ENCODE measurements at places on chromosomes 1 and 21.

DNA sequence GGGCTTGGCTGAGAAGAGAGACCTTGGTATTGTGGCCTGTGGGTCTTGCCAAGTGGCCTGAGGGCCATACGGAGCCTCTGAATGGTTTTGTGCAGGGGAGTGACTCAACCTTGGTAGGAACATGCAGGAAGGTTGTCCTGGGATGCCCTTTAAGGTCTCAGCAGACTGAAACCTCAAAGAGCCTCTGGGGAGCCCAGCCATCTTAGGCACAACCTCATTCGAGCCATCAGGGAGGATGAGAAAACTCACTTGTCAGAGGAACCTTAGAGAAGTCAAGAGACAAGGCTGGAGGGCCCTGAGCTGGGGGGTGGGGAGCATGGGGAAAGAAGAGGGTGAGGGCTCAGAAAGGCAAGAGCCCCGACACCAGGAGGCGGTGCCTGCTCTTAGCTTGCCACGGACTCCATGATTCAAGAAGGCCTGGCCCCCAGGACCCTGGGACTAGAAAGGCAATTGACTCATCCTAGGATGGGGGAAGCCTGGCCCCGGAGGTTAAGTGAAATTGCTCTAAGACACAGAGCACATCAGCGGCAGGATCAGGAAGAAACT, 13.0 kb downstream of the IFI6 start:
- no peaks in the 10 kb centered on the region for H3K27me3 ChIP-seq
- peak overlapping the region; percentile 94 for H3K27ac ChIP-seq
- peak overlapping the region; percentile 83 for H3K4me3 ChIP-seq
- H3K4me1 ChIP-seq, result peaks cover 53% of the 10 kb centered on the region
- peak; percentile 90 for DNase-seq
- no peaks in the 10 kb centered on the region for H3K36me3 ChIP-seq

DNA sequence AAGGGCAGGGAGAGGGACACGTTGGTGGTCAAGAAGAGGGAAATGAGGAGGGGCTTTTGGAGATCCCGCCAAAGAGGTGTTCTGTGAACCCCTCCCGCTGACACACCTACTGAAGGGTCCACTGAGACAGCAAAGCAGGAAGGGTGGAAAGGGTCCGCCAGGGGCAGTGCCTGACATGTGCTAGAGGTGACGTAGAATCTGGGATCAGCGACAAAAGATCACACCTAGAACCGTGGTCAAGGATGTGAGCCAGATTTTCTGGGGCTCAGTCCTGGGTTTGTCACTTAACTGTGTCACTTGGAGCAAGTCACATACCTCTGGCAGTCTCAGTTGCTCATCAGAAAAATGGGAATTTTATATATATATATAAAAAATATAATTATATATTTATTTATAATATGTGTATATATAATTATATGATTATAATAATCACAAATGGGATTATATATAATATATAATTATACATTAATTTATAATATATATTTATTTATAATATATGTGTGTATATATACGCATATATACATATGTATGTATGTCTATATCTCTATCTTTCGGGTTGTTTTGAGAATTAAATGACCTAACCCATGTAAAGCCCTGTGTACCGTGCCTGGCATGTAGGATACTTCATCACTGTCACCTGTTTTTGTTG, 35.0 kb upstream of the ATP5PO start:
- H3K27ac ChIP-seq, result no peak overlapping the region
- peaks cover 3% of the 10 kb centered on the region for H3K27me3 ChIP-seq
- H3K36me3 ChIP-seq, result no peaks in the 10 kb centered on the region
- no peak for DNase-seq

DNA sequence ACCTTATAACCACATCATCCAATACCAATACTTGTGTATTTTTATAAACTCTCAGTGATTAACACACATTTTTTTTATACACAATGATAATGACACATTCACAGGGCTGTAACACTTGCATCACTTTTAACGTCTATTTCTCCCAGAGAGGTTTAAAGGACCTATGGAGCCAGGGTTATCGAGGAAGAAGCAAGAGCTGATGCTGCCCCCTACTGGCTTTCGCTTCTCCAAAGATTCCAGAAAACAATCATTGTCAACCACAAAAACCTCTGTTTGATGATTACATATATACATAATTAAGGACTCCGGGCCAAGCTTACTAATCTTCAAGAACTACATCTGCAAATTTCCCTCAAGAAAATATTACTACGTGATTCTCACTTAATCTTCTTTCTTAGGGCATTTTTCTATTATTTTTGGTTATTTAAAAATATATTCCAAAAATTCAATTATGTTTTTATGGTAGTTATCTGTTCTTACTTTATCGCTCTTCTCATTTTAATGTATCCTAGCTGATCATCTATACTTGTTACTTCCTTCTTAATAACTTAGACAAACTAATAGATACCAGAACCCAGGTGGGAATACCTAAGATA, 214.5 kb downstream of the VAV3 start:
- H3K27me3 ChIP-seq, result peaks cover 1% of the 10 kb centered on the region
- no peak overlapping the region for H3K4me3 ChIP-seq
- peak; percentile 39 for DNase-seq
- H3K27ac ChIP-seq, result no peak overlapping the region

DNA sequence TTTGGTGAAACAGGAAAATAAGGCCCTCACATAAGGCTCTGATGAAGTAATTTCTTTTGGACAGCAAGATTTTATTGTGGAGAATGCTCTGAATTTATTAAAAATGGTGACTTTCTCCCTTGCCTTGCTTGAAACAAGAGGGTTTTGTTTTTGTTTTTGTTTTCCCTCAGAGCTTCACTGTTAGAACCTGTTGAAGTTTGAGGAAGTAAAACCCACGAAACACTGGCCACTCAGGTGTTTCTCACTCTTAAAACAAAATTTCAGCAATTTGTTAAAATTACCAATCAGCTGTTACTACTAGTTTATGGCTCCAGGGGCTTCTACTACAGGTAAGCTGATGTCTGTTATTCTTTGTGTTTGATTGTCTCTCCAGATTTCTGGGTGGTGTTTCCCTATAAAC, 112.6 kb upstream of the B3GALT2 start:
- H3K27ac ChIP-seq, result no peak overlapping the region
- no peaks in the 10 kb centered on the region for H3K27me3 ChIP-seq
- H3K4me1 ChIP-seq, result no peaks in the 10 kb centered on the region

DNA sequence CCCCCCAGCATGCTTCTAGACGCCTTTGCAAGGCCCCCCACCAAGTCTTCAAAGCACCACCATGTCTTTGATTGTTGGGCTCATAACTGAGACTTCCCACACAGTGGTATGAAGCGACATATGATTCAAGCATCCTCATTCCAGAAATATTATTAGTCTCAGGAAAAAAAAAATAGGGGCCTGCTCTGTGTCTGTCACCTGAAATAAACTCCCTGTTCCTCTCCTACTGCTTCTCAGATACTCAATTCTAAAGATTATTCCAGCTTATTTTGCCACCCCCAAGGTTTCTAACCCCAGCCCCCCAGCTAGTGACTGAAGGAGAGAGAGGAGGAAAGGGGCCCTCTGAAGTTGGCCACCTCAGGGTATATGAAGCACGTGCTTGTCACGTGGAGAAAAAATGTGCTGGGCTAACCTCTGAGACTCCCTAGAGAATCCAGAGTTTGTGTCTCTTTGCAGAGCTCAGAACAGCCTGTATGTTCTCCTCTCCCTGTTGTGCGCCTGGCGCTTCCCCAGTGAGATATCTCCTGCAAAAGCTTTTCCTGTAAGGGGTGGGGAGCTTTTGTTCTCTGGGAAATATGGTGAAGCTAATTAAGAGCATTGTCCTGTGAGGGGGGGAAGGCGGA, 35.9 kb upstream of the RASAL2 start:
- DNase-seq, result peak; percentile 44
- H3K27ac ChIP-seq, result peak overlapping the region; percentile 97
- H3K4me3 ChIP-seq, result peak overlapping the region; percentile 45
- H3K4me1 ChIP-seq, result peaks cover 81% of the 10 kb centered on the region
- H3K27me3 ChIP-seq, result no peaks in the 10 kb centered on the region

- DNase-seq, result no peak
- peaks cover 62% of the 10 kb centered on the region for H3K36me3 ChIP-seq
- no peak overlapping the region for H3K4me3 ChIP-seq
- H3K27ac ChIP-seq, result no peak overlapping the region
- no peaks in the 10 kb centered on the region for H3K27me3 ChIP-seq
Observed at GRCh38 chr1:150928286-150928685, 2.1 kb downstream of the SETDB1 start.

- H3K27ac ChIP-seq, result peak overlapping the region; percentile 59
- H3K27me3 ChIP-seq, result no peaks in the 10 kb centered on the region
- H3K4me3 ChIP-seq, result no peak overlapping the region
- no peak for DNase-seq
Observed at GRCh38 chr1:212402666-212403321, 11.9 kb downstream of the PACC1 start.

DNA sequence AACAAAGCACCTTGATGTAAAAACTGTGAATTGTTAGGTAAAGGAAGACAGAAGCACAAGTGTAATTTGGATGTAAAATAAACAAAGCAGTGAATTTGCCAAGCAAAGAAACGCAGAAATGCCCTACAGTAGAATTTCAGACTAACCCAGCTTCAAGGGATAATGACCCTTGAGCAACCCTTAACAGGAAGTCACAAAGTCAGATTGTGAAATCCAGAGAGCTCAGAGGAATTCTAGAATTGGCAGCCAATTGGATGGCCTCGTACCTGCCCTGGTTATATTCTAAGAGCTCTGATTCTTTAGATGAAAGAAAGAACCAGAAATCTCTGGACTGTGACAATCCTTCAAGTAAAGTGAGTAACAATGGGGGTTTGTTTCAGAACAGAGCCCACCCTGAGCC, 152.7 kb upstream of the CHRM3 start:
- no peak for DNase-seq
- H3K27me3 ChIP-seq, result no peaks in the 10 kb centered on the region
- peaks cover under 1% of the 10 kb centered on the region for H3K4me1 ChIP-seq
- H3K27ac ChIP-seq, result no peak overlapping the region
- no peak overlapping the region for H3K4me3 ChIP-seq

- DNase-seq, result no peak
- peaks cover 56% of the 10 kb centered on the region for H3K27me3 ChIP-seq
- no peaks in the 10 kb centered on the region for H3K36me3 ChIP-seq
- no peak overlapping the region for H3K4me3 ChIP-seq
- H3K4me1 ChIP-seq, result peaks cover 12% of the 10 kb centered on the region
Observed at GRCh38 chr1:167635156-167635648, 5.2 kb downstream of the RCSD1 start.

- no peaks in the 10 kb centered on the region for H3K27me3 ChIP-seq
- H3K4me1 ChIP-seq, result no peaks in the 10 kb centered on the region
- no peaks in the 10 kb centered on the region for H3K36me3 ChIP-seq
- H3K4me3 ChIP-seq, result no peak overlapping the region
- no peak for DNase-seq
- no peak overlapping the region for H3K27ac ChIP-seq
Observed at GRCh38 chr1:176612791-176613190, 149.8 kb downstream of the PAPPA2 start.

- H3K36me3 ChIP-seq, result 0 out of 2 replicates have a peak, but pooled peaks cover 4% of the 10 kb centered on the region
- peaks cover 4% of the 10 kb centered on the region for H3K27me3 ChIP-seq
- no peak overlapping the region for H3K4me3 ChIP-seq
- DNase-seq, result no peak
Observed at GRCh38 chr1:234571702-234572101, 38.3 kb downstream of the IRF2BP2 start.

DNA sequence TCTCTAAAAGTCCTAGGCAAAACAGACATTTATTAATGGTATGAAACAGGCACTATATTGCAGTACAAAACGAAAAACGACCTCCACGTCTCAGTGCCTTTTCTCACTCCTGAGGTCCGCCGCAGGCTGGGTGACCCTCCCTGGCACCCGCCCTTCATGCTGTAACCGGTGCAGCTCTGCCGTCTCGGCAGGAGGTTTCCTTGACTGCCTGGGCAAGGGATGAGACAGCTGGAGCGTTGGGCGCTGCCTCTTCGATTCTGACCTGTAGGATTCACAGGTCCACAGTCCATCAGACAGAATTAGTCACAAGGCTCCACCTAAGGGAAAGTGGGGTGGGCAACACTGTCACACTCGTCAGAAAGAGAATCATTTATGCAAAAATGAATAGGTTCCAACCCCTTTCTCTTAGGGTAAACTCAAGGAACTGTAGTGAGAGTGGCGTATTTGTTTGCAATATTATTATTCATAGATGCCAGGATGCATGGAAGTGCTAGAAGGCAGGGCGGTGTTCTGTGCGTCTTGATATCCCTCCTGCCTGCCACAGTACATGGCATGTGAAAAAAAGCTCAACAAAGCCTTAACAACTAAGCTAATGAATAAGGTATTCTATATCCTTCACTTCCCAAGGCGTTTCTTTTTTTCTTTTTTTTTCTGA, 23.5 kb upstream of the ZBTB18 start:
- peaks cover 19% of the 10 kb centered on the region for H3K27me3 ChIP-seq
- no peak overlapping the region for H3K4me3 ChIP-seq
- no peak overlapping the region for H3K27ac ChIP-seq

DNA sequence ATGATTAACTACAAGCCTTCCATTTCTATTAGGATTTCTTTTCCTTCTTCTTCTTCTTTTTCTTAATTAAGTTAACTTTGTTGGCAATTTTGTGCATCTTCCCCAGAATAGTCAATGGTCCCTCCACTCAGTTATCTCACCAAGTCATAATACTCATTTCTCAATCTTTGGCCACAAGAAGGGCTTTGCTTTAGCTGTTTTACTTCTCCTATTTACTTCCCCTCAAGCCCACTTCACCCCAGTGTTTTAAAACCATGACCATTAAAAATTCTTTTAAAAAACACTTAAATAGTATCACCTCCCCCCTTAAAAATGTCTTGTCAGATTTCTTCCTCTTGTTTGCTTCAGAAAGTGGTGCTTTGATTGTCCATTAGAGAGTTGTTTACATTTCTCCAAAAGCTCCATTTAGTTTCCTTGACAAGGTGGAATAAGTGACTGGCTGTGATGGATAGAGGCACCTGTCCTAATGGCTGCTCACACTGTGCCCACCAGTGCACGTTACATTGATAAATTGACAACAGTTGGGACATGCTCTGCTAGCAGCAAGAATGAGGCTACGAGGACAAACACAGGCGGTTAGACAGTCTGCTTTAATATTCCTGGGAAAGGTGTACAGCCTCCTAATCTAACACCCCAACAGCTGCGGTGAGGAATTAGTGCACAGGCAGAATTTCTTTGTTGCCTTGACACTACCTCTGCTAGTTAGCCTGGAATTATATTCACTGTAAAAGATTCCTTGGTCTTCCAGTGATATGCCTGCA, 354.7 kb downstream of the LMO4 start:
- peaks cover 2% of the 10 kb centered on the region for H3K27me3 ChIP-seq
- H3K4me1 ChIP-seq, result peaks cover 13% of the 10 kb centered on the region
- H3K36me3 ChIP-seq, result no peaks in the 10 kb centered on the region
- H3K27ac ChIP-seq, result no peak overlapping the region
- peak overlapping the region; percentile 85 for H3K4me3 ChIP-seq

DNA sequence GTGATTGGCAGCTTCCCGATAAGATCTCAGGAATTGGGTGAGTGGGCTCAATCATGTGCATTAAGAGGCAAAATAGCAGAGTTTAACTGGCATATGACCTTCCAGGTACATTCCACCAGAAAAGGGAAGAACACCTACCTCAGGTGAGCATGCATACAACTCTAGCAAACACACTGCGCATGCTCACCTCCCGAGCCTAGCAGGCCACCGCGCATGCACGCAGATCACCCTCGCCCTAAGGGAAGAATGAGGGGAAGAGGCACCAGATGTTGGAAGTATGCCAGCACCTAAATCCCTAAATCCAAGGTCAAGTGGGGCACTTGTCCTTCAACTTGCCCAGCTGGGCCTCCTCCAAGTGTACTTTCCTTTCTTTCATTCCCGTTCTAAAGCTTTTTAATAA, 23.6 kb upstream of the CBR3 start:
- peaks cover 21% of the 10 kb centered on the region for H3K4me1 ChIP-seq
- H3K27me3 ChIP-seq, result peaks cover under 1% of the 10 kb centered on the region
- H3K27ac ChIP-seq, result no peak overlapping the region
- no peaks in the 10 kb centered on the region for H3K36me3 ChIP-seq

- H3K4me3 ChIP-seq, result no peak overlapping the region
- no peak for DNase-seq
- H3K4me1 ChIP-seq, result no peaks in the 10 kb centered on the region
- H3K27ac ChIP-seq, result no peak overlapping the region
- peaks cover 12% of the 10 kb centered on the region for H3K27me3 ChIP-seq
Observed at GRCh38 chr1:37031871-37032270, 2.4 kb downstream of the GRIK3 start.
